ENCODE measurements at places on chromosomes 3 and 15. TPM values are rescaled to one million over a fixed set of nuclear protein-coding genes. Genes with fewer than 3 reads are reported as not detected.
A peak's percentile ranks its signal among the peaks of the same experiment; 100 is the strongest.

Gene SPATA12
- not detected for total RNA-seq

Gene TRH
- not detected for total RNA-seq

Gene PP2D1
- not detected for total RNA-seq

Gene IL12A
- 0.13 TPM for total RNA-seq

Gene BFSP2
- total RNA-seq, result not detected

Gene ZNF662
- total RNA-seq, result 0.55 TPM

Gene GCNT3
- 0.11 TPM for total RNA-seq

Gene MYO1E
- 0.44 TPM for total RNA-seq

Gene KLHL40
- total RNA-seq, result not detected

Gene ANKRD63
- 1.8 TPM for total RNA-seq

Gene TRAT1
- total RNA-seq, result 0.16 TPM

- DNase-seq, result no peak
These were observed 357.2 kb downstream of the ZNF385D start for GRCh38 chr3:21393683-21394311.

- no peak for DNase-seq
These were observed 257.4 kb upstream of the IL12A start for GRCh38 chr3:159731254-159731653.

- no peak for DNase-seq
These were observed 233.8 kb downstream of the NTRK3 start for GRCh38 chr15:88022716-88023115.

GRCh38 chr3:2944628-2945027, 165.5 kb downstream of the IL5RA start:
- no peak for DNase-seq

GRCh38 chr3:180183346-180183745, 146.6 kb upstream of the PEX5L start:
- DNase-seq, result no peak

DNA sequence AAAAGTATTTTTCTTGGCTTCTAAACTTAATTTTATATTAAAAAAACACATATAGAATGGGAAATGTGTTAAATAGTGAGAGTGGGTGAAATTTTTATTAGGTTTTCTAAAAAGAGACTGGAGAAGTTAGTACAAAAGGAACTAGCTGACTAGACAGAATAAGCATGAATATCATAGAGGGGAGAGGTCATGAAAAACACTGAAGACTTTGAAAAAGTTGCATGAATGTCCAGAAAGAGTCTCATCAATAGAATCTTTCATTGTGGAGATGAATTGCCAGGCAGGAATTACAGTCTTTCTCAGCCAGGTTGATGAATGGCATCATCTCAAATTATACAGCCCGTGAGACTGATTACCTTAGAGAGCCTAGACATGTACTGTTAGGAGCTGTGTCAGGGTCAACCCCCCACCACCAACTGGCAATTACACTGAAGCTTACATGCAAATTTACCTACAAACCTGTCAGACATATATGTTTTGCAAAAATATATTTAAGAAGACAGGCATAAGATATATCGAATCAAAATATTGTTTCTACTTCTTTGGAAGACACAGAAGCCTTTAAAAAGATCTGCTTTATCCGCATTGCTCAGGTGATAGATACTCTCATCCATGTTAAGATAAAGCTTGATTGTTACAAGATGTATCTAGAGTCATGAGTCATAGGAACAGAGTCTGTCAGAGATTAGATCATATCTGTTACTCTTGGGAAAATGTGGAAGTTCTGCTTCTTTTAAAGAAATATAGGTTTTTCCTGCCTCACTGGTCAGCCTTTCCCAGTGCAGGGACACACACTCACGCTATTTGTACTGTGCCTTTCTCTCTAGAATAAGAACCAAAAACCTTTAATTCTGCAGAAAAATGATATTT, 34.8 kb upstream of the PFN2 start:
- DNase-seq, result no peak

DNA sequence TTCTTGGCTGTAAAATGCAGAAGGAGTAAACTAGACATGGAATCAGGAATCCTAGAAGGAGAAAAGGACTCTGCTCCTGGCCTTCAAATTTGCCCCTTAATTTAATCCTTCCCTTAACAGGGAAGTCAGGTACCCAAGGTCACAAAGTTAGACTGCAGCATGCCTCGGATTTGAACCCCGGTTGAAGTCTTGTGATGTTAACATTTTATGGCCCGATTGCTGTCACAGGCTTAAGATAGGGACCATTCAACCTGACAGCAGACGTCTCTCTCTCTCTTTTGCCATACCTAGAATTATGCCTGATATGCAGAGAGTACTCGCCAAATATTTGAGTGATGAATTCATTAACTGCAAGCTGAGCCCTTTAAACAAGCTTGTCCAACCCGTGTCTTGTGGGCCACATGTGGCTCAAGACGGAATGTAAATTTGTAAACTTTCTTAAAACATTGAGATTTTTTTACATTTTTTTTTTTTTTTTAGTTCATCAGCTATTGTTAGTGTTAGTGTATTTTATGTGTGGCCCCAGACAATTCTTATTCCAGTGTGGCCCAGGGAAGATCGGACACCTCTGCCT, 217.2 kb downstream of the THSD4 start:
- DNase-seq, result no peak

- DNase-seq, result no peak
These were observed 86.9 kb downstream of the SEMA5B start for GRCh38 chr3:122940628-122941086.

DNA sequence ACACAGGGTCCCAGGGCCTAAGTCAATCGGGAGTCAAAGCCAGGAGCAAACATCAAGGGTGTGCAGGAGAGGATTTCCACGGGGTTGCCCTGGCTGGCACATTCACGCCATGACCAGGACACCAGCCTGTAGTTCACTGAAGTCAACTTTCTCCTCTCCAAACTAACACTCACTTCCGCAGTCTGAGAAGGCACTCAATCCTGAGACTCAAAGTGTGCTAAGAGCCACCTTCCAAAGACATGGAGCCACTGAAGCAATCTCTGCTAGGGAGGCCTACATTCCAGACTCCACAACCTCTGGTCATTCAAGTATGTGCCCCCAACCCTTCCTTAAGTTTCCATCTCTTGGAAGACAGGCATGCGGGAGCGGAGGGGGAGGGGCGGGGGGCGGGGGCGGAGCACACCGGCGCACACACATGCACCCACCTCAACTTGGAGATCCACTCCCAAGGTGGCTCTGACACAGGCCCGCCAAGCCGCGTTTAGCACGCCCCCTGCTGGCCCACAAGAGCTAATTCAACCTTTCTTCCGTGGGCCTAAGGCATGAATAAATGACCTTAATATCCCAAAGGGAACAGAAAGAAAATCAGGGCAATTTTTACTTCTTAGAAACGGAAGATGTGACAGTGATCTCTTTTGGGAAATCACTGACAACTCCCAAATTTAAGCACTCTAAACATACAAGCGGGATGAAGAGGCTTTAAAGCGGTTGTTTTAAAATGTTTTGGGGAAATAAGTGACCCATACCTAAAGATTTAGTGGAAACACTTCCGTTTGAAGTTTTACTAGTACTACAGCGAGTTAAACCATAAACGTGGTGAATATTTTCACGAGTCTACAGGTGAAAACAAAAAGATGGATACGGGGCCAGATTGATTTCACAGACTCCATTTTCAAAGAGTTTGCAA, 162.5 kb upstream of the CHRNA7 start:
- DNase-seq, result peak; percentile 57

GRCh38 chr3:9917820-9918219, 922 bp downstream of the IL17RC start:
- DNase-seq, result no peak

- DNase-seq, result no peak
These were observed 612.8 kb downstream of the ZPLD1 start for GRCh38 chr3:103047640-103048039.

DNA sequence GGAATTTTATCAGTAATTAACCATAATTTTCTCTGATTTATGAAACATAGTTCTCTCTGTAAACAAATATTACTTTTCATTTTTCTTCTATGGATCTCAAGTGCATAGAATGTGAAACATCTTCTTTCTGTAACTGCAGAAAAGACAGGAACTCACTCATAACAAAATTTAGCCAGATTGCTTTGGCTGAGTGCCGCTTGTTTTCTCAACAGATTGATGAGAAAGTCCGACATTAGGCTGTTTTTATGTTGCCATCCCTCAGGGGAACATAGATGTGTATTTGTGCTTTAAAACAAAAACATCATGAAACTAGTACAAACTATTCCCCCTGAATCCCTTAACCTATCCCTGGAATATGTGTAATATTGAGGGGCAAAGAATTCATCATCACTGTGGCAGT, 154.2 kb downstream of the B3GALNT1 start:
- no peak for DNase-seq

GRCh38 chr3:61236556-61236955, 14.7 kb downstream of the FHIT start:
- no peak for DNase-seq

DNA sequence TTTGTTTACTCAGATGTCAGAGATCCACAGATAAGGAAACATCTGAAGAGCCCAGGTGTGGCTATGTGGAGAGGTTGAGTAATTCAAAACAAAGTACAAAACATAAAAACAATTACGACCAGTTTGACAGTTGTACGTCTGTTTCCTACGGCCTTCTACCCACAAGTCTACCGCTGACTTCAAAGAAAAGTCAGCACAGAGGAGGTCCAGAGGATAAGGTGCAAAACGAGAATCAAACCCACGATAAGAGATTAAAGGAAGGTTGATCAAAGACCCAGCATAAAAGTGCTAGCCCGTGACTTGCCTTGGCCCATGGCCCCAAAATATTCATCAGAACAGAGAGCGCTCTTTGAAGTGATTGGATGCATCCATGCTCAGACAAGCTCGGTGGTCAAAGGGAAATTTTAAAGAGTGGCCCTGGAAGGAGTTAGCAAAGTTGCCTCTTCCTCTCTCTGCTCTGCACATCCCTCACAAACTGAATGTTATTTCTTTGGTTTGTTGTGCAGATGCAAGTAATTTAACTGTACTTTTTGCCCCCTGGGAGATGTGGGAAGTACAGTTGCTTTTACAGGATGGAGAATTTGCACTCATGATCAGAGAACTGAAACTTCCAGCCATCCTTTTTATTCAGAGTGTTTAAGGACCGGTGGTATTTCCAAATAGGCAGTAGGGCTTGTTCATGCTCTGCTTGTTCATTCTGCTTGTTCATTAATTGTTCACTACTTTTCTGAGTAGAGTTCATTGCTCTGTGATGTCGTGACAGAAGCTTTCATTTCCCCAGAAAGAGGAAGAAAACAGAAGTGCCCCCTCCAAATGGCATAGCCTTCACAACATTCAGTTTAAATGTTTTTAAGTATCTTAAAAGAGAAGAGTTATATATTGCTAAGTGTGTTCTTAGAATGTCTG, 31.1 kb downstream of the MME start:
- no peak for DNase-seq

DNA sequence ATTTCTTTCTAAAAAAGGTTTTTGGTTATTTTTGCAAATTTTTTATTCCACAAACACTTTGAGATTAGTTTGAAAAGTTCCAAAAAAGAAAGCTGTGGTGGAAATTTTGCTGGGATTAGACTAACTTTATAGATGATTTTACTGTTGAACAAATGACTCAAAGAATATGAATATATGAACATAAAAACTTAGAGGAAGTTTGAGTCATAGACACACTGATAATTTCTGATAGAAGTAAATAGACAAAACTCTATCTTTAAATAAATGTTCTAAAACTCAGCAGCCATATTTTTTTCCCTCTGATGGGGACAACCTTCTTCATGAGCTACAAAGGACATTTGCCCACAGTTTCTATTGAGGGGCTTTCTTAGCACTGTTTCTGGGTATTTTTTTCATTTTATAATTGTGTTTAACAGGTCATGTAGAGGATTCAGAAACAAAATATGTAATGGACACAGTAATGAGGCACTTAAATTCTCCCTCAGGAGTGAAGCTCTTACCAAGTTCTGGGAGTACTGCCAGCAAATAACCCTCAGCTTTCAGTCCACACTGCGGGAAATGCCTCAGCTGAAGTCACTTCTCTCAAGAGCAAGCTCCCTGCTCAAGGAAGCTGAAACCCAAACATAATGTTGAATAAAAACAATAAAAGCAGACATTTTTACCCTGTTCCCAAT, 157.6 kb downstream of the NFKBIZ start:
- no peak for DNase-seq

Data from K562 (cell line).